SW480 (cell line): ENCODE measurements at places on chromosomes 5 and 9.

- DNase-seq = no peak
Measured at GRCh38 chr5:60829490-60830266, 14.4 kb downstream of the ELOVL7 start.

DNA sequence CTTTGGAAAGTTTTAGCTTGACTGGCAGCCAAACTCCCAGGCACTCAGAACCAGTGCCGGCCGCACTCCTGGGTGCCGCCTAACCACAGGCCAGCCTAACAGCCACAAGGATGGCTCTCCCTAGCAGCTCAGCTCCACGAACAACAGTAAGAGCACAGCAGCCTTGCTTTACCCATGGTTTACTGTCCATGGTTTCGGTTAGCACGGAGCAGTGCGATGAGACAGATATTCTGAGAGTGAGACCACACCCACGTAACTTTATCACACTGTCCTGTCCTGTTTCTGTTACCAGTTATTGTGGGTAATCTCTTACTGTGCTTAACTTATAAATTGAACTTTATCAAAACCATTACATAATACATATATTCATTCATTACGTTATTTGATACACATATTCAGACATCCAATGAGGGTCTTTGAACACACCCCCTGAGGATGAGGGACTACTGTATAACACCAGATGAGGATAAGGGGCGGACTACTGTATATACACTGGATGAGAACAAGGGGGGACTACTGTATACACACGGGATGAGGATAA lies 12.4 kb downstream of the CLPTM1L start:
- DNase-seq = peak; percentile 78

DNA sequence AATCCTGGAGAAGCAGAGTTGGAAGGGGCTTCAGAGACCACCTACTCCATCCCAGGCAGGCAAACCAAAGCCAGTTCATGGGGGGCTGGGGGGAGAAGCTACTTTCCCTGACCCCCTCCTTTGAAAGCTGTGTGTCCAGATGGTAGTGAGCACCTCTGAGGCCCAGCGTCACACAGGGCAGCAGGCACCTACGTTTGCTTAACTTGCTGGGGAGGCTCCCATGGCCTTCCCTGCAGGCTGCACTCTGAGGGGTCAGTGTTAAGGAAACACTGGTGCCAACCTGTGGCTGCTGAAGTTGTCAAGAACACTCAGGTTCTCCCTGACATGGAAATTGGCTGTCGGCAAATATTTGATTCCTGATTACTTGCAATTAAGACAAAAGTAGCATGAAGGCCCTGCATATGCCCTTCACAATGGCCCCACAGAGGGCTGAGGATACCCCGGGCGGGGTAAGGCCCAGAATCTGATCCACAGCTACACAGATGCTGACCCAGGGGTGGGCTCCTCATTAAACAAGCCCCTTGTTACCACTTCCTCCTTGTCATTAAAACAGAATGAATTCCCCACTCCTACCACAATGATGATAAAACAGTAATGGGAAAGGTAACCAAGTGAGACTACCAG lies 208.5 kb downstream of the FSTL4 start:
- DNase-seq = no peak

DNA sequence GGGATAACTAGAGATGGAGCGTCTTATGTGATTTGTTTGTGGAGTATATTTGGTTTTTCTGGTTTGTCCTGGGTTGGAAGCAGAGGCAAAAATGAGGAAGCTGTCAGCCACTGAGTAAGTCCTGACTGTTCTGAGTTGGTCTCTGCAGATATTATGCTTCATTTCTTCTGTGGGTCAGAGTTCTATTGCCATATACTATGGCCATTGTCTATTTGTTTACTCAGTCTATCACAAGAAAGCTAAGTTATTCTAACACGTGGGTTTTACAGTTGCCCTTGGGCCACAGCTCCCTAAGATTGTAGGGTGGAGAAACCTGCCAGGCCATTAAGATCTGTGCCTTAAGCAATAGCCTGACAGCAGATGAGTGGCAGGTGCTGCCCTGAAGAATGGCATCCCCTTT lies 3.0 kb upstream of the CTSV start:
- DNase-seq = no peak

DNA sequence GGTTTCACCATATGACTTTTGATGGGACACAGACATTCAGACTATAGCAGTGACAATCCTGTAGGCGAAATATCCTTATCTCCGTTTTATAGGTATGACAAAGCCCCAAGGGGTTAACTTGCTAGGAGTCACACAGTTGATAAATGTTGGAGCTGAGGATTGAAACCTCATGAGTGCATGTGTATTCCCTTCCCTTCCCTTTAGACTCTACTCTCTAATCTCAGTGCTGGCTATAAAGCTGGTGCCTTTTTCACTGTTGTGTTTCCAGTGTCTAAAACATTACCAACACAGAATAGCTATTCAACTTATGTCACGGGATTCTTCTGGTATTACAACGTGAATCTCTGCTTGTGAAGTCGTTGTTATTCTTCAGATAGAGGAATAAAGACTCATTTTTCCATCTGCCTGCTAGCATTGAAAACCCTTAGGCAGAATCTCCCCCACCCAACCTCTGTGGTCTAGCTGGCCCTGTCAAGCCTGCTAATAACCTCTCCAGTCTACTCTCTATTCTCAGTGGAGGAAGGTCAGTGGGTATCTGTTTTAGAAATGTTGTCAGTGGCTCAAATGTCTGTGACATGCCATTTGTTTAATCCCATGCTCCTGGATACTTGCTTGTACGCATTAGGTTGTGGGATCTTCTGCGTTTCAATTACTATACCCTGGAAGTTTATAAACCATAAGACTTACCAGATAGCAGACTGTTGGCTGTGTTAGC lies 121.2 kb downstream of the TLE4 start:
- no peak for DNase-seq
